ENCODE measurements at places on chromosomes 7 and 10.

DNA sequence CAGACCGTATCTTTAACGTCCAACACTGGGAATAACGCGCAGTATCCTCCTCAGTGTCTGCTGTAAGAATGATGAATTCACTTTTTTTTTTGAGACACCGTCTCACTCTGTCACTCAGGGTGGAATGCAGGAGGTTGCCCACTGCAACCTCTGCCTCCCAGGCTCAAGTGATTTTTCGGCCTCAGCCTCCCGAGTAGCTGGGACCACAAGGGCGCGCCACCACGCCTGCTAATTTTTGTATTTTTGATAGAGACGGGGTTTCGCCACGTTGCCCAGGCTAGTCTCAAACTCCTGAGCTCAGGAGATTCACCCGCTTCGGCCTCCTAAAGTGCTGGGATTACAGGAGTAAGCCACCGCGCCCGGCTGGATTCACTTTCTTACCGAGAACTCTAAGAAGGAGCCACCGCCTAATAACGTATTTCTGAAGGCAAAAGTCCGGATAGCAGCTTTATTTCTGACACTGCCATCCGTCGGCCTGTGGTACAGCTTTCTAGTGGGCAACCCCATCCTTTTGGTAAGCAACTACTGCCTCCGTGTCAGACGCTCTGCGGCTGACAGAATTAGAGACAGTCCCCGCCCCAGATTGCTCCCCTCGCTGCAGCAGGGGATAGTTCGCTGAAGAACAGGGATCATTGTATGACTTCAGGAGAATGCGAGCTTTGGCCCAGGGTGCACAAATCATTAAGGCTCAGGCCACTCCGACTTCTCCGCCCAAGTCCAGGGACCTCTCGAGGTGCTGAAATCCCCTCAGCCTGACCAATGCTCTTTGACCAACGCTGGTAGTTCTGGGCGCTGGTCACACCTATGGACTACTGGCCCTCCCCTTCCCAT lies 662 bp downstream of the POLR3A start:
- no peak for DNase-seq

DNA sequence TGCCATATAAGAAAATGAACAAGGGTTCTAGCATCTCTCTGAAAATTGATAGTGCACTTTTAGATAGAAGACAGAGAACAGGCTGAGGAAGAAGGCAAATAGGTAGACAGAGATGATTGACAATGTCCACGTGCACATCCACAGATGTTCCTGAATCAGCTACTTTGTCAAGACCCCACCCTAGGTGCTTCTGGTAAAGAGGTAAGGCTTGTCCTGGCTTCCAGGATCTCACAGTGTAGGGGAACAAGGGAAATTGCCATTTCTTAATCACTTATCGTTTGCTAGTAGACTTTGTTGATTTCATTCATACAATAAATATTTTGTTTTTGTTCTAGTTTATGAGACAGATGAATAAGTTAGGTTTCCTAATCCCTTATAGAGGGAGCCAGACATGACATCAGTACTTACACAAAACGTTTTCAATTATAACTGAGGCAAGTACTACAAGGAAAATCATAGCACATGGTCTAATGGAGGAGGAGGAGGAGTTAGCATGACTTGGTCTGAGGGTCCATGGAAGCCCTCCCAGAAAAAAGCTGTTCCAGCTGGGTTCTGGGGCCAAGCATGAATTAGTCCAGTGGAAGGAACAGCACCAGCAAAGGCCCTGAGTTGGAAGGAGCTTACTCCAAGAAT lies 115.9 kb upstream of the ARID5B start:
- DNase-seq, result no peak

GRCh38 chr7:156606691-156607331 lies 33.8 kb upstream of the RNF32 start:
- no peak for DNase-seq

- no peak for DNase-seq
These were observed 84.4 kb downstream of the TNS3 start for GRCh38 chr7:47497367-47498096.

DNA sequence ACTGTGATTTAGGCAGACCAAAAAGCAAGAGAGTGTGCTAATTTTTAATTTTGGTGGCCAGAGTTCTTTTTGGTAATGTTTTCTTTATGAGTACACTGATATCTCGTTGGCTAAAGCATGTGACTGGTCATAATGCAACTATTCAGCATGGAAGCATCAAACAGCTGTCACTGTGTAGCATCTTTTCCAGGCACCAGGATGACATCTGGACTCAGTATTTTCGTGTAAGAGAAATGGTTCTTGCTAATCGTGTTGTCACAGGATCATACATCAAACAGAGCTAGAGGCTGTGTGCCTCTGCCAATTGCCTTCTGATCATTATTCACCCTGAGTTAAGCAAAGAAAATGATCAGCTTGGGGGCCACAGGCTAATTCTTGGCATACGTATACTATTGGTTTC lies 118.9 kb downstream of the SND1 start:
- DNase-seq, result no peak

DNA sequence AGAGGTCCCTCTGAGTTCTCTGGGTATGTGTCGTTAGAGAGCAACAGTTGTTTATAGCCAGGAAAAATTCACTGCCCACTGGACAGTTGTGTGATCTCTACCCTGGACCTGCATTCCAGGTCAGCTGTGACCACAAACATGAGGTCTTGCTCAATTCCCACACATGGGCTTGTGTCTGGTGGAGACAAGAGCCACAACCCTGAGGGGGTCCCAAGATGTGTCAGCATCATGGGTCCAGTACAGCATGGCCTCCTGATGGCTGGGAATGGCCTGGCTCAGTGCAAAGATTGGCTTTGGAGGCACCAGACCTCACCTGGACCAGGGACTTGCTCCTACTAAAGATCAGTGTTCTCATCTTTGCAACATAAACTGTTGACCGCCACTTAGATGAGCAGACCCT lies 751.6 kb downstream of the GRID1 start:
- DNase-seq, result no peak

DNA sequence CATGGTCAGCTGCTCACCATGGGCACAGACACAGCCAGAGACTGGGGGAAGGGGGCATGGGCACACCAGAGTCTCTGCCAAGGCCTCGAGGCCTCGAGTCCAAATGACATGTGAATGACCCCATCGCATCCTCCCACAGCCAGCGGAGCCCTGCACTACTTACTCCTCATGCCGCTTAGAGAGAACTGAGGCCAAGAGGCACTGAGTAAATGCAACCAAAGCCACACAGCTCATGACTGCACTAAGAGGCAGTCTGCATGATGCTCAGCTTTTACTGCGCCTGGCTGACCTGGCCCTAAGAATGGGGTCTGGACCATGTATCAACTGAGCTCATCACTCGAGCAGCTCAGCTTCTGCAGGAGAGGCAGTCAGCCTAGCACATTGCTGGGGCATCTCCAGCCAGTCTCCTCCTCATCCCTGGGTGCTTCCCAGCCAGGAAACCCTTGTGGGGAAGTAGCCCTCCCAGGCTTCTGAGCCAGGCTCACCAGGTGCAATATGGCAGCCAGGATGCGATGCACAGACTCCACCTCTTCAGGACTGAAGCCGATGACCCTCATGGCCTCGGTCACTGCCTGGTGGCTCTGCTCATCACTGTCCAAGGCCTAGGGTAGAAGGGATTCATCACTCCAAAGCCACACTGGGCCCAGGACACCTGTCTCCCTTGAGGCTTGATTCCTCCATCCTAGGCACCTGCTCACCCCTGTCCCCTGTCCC lies 7.5 kb downstream of the MYO1G start:
- no peak for DNase-seq

DNA sequence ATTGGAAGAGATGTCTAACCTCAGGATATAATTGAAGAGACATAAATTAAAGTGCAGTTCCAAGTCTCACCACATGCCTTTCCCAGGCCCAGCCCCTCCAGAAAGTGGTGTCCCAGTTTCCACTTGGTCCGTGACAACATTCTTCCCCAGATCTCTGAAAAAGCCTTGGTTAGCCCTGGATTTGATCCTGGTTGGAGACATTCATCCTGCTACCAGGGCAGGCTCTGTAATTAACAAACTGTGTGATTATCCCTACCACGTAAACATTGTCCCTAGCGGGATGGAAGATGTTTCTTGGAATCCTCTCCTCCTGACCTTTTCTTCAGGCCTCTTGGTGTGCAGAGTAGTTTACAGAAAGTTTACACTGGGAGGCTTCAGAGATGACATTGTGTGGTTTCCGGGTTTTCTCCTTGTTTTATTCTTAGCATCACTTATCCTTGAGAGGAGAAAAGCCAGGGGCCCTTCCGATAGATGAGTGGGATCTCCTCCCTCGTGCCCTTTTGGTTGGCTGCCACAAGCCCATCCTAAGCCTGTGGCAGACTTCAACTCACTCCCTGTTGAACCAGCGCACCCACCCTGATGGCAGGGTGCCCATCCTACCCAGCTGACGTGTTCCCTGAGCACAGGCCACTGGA lies 83.8 kb downstream of the COL13A1 start:
- DNase-seq, result no peak

All from stimulated activated CD4-positive, alpha-beta T cell treated with anti-CD3 and anti-CD28 coated beads, Interleukin-1b, Interleukin-23, amount 100 ng/mL, for 4 hours (primary cell).